ENCODE measurements at places on chromosomes 5 and 9.

- no peak for DNase-seq
Observed at GRCh38 chr9:38007016-38007415, 62.0 kb downstream of the SHB start.

- DNase-seq, result no peak
Observed at GRCh38 chr5:142225141-142225540, 99.7 kb downstream of the SPRY4 start.

GRCh38 chr9:129283705-129284606 is 105.9 kb upstream of the IER5L start:
- DNase-seq, result no peak

DNA sequence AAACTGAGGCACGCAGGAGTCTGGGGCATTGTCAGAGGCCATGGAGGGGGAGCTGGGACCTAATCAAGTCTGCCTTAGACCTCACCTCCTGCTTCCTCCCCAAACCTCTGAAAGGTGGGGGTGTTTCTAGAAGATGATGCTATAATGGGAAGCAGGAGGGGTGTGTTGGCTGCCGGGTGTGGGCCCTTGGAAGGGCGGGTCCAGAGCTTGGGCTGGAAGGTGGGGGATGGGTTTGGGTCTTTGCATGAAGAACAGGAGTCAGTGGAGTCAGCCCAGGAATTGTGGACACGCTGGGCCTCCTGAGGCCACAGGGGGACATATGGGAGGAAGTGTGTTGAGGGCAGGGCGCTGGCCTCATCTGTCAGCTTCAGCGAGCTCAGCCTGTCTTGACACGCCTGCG is 101.0 kb upstream of the FCN2 start:
- no peak for DNase-seq

DNA sequence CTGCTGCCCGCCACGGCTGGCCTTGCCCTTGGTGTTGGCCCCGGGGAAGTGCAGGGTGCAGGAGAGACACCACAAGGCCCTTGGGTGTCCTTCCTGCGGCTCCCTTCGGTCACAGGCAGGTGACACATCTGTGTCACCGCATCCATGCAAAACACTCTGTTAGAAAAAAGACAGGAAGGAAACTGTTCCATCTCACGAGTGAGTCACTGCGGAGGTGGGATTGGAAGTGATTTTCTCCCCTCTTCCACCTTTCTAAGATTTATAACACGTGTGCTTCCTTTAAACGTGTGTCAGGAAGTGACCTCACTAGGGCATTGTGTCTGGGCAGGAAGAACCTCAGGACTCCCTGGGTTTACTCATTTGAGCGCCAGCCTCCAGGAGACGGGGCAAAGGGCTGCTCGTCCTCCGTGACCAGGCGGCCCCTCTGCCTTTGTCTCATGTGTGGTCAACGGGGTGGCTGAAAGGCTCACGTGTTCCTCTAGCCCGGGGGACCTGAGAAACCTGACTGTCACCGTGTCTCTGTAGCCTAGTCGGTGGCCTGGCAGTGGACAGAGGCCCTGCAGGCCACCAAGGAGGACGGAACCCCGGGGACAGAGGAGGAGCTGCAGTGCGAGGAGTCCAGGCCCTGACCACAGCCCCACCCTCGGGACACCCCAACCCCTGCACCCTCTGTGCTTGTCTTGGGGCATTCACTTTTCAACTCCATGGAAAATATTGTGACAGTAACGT is 4.9 kb upstream of the LCN1 start:
- no peak for DNase-seq

- no peak for DNase-seq
Observed at GRCh38 chr5:2642684-2643345, 108.7 kb downstream of the IRX2 start.

DNA sequence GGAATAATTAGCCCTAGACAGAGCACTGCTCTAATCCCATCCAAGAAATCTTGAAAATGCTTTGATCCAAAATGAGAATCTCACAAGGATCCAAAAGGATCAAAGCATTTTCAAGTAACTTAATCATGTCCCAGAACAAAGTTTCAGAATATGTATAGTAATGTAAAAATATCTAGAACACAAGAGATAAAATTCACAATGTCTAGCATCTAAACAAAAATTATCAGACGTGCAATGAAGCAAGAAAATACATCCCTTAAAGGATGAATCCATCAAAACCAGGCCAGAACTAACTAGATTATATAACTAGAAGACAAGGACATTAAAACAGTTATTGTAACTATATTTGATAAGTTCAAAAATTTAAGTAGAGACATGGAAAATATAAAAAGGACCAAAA is 69.3 kb downstream of the INIP start:
- no peak for DNase-seq

GRCh38 chr5:177402271-177403043 is 2.0 kb upstream of the PFN3 start:
- DNase-seq, result peak; percentile 67

- no peak for DNase-seq
Observed at GRCh38 chr5:29367176-29367833, 1826.2 kb upstream of the CDH6 start.

DNA sequence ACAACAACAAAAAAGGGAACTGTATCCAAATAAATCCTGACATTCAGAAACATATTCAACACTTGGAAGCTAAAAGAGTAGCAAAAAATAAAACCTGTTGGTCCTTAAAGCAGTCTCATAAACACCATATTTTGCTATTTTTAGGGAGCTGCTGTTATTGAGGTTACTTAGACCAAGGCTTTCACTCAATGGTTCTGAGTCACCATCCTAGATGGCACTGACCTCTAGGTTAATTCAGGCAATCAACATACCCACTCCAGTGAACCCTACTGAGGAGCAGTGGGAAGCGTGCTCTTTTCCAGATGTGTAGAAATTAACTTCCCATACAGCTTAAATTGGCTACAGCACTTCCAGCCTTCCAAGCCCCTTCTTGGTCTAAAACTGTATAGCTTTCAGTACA is 5.2 kb downstream of the GNAQ start:
- no peak for DNase-seq

- no peak for DNase-seq
Observed at GRCh38 chr5:5466227-5466626, 43.8 kb downstream of the ICE1 start.

- DNase-seq, result no peak
Observed at GRCh38 chr9:104269996-104270963, 176.2 kb downstream of the SMC2 start.

- DNase-seq, result no peak
Observed at GRCh38 chr9:86042199-86042978, 57.0 kb downstream of the GOLM1 start.

DNA sequence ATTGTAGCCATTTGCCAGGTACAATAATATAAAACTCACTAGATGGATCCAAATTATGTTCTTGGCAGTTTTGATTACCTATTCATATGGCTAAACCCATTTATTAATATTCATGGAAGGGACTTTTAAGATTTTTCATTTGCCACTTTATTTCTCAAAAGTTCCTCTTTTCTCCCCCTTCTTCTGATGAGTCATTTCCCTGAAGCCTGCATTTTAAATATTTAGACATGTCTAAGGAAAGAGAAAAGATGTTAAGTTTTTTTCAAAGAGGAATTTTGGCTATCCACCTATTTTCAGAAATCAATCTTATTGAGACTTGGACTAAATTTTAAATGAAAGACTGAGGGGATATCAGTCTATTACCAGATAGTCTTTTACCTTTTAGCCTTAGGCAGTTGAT is 1189.4 kb downstream of the EFNA5 start:
- no peak for DNase-seq

- DNase-seq, result no peak
Observed at GRCh38 chr5:96172436-96172835, 210.8 kb upstream of the ELL2 start.

GRCh38 chr5:73460133-73460532 is 11.6 kb upstream of the FOXD1 start:
- DNase-seq, result no peak

DNA sequence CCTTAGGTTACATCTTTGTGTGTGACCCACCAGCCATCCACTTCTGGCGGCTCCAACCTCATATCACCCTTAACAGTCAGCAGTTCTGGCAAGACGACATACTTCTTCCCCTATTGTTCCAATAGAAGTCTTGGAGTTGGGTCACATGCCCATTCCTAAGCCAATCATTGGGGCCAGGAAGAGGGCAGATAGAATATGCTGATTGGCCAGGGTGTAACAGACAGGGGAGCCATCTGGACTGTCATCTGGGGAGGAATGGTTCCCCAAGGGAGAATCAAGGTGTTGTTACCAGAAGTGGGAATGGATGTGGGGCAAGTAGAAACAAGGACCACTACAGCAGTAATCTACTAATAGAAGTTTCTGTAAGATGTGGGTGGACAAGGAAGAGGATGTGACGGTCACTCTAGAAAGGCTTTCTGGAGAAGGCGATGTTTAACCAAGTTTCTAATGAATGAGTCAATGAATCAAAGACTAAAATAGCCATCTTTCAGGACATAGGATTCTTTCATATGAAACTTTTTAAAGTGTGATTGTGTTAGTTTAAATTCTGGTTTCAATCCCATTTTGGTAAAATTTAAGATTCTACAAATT is 200.4 kb downstream of the ARHGAP26 start:
- no peak for DNase-seq

GRCh38 chr9:13412331-13412730 is 132.8 kb upstream of the MPDZ start:
- DNase-seq, result no peak

GRCh38 chr9:76592091-76592973 is 133.3 kb downstream of the GCNT1 start:
- no peak for DNase-seq

- DNase-seq, result no peak
Observed at GRCh38 chr5:108084105-108084504, 297.8 kb downstream of the FBXL17 start.
